ENCODE measurements at places on chromosomes 2 and 18. TPM values are rescaled to one million over a fixed set of nuclear protein-coding genes. Genes with fewer than 3 reads are reported as not detected.

The SLC40A1 gene
- polyA plus RNA-seq: 58.0 TPM

The PDE11A gene
- polyA plus RNA-seq: 0.27 TPM

The SIX3 gene
- polyA plus RNA-seq: not detected

The GLI2 gene
- polyA plus RNA-seq: 0.09 TPM

The GCKR gene
- 5.7 TPM for polyA plus RNA-seq

The DOK6 gene
- 0.13 TPM for polyA plus RNA-seq

The TRIM54 gene
- polyA plus RNA-seq: 1.3 TPM

The CD302 gene
- polyA plus RNA-seq: 8.2 TPM

The AOX1 gene
- 85.6 TPM for polyA plus RNA-seq

The SLC38A11 gene
- polyA plus RNA-seq: 0.76 TPM

The CHST9 gene
- polyA plus RNA-seq: not detected

The PID1 gene
- polyA plus RNA-seq: 109 TPM

The UGT1A1 gene
- polyA plus RNA-seq: 0.03 TPM

The COL4A4 gene
- polyA plus RNA-seq: 0.67 TPM

The CTNNA2 gene
- polyA plus RNA-seq: 0.47 TPM

The GMCL1 gene
- polyA plus RNA-seq: 9.2 TPM

The TSHZ1 gene
- 8.4 TPM for polyA plus RNA-seq

The FZD7 gene
- polyA plus RNA-seq: 5.2 TPM

The LONRF2 gene
- 1.3 TPM for polyA plus RNA-seq

The STON1 gene
- 24.4 TPM for polyA plus RNA-seq

The NTSR2 gene
- 1.3 TPM for polyA plus RNA-seq

The LGALSL gene
- polyA plus RNA-seq: 10.1 TPM

The LYPD6 gene
- 1.2 TPM for polyA plus RNA-seq

The COLEC11 gene
- polyA plus RNA-seq: 7.9 TPM

The HNMT gene
- polyA plus RNA-seq: 79.5 TPM

The DSG1 gene
- polyA plus RNA-seq: not detected

The TBR1 gene
- polyA plus RNA-seq: 0.11 TPM

The FBXO36 gene
- 1.6 TPM for polyA plus RNA-seq
